GM23248 (cell line): ENCODE measurements at places on chromosomes 2 and 18. TPM values are rescaled to one million over a fixed set of nuclear protein-coding genes. Genes with fewer than 3 reads are reported as not detected.

DNA sequence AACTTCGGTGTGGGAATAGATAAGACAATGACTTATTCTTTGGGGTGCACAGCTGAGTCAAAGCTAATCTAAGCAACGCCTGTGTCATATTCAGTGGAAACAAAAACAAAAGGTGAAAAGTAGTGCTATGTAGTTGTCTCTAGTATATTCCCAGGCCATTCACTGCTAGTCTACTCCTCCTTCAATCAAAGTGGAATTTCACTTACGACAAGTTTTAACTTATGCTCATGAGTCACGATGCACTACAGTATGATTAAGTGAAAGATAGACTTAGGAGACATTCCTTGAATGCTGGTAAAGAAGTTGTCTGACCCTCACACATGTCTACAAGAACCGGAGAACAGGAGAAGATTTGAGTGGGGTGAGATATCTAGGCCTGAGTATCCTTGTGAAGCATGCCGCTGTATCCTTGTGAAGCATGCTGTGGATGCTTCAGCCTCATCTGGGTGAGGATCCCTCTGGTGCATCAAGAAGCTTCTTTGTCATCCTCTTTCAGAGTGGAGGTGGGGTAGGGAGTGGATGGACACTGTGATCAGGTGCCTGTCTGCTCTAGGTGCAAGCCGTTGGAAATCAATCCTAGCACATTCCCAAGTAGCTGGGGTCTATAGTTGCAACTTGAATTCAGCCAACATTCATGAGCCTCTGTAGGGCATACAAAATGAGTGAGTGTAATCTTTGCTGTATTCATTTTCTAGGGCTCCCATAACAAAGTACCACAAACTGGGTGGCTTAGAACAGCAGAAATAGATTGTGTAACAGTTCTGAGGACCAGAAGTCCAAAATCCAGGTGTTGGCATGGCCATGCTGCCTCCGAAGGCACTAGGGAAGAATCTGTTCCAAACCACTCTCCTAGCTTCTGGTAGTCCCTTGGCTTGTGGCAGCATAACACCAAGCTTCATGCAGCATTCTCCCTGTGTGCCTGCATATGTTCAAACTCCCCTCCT, 173.5 kb upstream of the FN1 start:
- no peak overlapping the region for H3K4me3 ChIP-seq
- no peaks in the 10 kb centered on the region for H3K27me3 ChIP-seq
- H3K4me1 ChIP-seq = peaks cover 40% of the 10 kb centered on the region
- peak overlapping the region; percentile 33 for H3K27ac ChIP-seq
- H3K36me3 ChIP-seq = no peaks in the 10 kb centered on the region

Gene TRABD2A
- 5.0 and 5.7 TPM in 2 replicates for total RNA-seq

- H3K36me3 ChIP-seq = no peaks in the 10 kb centered on the region
- DNase-seq = no peak
- no peaks in the 10 kb centered on the region for H3K4me1 ChIP-seq
- no peak overlapping the region for H3K27ac ChIP-seq
- no peak overlapping the region for H3K4me3 ChIP-seq
- no peaks in the 10 kb centered on the region; the same call in 1 of the 2 replicates for H3K27me3 ChIP-seq
Measured at GRCh38 chr2:31000970-31001369, 137.3 kb downstream of the GALNT14 start.

Gene SLC11A1
- total RNA-seq = not detected in 2 replicates

DNA sequence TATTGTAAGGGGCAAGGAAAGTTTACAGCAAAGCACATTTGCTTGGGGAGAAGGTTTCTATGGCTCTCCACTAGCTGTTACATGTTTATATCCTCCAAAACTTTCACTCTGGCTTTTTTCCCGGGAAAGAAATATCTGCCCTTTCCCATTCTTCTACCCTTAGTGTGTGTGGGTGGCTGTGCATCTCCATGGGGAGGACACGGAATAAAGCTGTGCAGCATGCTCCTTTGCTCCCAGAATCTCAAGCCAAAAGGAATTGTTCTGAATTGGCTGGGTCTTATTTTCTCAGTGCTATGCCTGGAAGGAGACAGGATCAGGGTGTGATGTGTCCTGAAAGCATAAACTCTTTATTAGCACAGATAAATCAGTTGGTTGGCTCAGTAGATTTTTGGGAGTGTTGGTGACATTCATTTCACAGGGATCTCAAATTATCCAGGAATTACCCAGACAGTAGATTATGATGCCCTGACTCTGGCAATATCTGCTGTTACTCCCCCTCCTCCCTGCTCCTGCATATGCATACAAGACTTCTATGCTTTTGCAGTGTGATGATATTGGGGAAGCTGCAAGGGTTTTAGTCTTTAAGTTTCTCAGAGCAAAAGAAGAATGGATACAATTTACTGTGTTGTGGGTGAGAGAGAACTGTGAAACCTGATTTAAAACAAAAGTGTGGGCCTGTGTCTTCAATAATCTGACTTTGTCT, 63.1 kb downstream of the PARD3B start:
- DNase-seq = peak; percentile 69
- peak overlapping the region; percentile 19 for H3K27ac ChIP-seq
- peaks cover 19% of the 10 kb centered on the region for H3K4me1 ChIP-seq
- no peaks in the 10 kb centered on the region for H3K36me3 ChIP-seq

DNA sequence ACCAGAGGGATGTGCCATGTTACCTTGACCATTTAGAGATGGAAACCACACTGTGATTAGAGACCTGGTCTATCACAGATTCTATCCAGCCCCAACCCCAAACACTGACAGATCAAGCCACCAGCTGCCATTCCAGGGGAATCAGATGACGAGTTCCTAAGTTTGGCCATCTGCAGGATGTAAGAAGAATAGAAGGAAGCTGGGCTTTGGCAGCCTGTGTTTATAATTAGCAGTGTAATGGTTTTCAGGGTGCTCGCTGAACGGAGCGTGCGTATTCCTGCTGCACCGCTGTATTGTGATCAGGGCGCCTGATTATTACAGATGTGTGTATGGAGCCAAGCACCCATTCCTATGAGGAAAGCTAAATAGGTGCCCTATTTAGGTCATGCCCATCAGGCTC, 138.1 kb downstream of the LRRC30 start:
- H3K27me3 ChIP-seq = no peaks in the 10 kb centered on the region
- no peaks in the 10 kb centered on the region for H3K36me3 ChIP-seq
- H3K4me3 ChIP-seq = no peak overlapping the region
- DNase-seq = no peak
- H3K4me1 ChIP-seq = no peaks in the 10 kb centered on the region

Gene GLB1L
- total RNA-seq = 13.4 and 13.5 TPM in 2 replicates

DNA sequence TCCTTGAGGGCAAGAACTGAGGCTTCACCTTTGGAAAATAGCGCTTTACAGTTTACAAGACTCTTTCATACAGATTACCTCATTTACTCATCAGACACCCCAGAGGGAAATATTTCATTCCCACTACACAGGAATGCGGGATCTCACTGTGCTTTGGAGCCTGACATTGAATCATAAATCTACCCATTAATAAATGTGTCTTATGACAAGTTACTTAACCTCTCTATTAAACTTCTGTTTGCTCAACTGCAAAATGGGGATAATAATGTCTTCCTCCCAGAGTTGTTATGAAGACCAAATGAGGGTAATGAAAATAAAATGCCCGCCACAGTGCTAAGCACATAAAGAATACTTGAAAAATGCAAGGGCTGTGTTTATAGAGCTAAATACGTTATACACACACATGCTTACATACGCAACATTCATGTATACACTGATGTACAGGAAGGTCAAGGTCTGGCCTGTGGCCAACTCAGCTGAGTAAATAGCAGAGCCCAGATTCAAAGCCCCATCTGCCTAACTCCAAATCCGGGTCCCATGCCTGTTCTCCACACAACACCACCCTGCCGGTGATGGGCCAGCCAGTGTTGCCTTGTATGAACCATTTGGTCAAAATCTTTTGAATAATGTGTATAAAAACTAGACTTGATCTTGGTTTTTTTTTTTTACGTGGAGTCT, 77.8 kb upstream of the STPG4 start:
- DNase-seq = no peak
- no peak overlapping the region for H3K27ac ChIP-seq
- H3K4me3 ChIP-seq = no peak overlapping the region
- H3K27me3 ChIP-seq = no peaks in the 10 kb centered on the region

DNA sequence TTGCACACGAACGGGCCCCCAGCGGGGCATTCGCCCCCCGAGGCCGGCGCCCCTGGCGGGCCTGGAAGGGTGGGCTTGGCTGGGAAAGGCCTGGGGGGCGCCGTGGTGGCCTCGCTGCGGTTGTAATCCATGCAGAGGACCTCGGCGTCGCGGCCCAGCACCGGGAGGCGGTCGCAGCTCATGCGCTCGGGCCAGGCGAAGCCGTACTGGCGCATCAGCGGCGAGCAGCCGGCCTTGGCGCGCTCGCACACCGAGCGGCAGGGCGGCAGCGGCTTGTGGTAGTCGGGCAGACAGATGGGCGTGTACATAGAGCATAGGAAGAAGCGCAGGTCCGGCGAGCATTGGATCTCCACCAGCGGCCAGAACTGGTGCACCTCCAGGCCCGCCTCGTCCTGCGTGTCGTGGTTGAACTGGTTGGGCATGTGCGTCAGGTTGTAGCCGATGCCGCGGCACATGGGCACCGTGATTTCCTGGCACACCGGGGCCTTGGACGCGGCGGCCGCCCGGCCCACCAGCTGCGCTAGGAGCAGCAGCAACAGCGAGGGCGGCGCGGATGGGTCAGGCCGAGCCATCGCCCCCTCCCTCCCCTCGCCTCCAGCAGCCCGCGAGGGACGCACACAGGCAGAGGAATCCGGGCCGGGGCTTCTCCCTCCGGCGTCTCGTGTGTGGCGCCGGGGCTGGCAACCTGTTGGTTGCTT, 1.4 kb downstream of the FZD5 start:
- no peaks in the 10 kb centered on the region for H3K36me3 ChIP-seq
- no peaks in the 10 kb centered on the region for H3K4me1 ChIP-seq
- peak overlapping the region; percentile 69 for H3K4me3 ChIP-seq
- no peak overlapping the region for H3K27ac ChIP-seq

DNA sequence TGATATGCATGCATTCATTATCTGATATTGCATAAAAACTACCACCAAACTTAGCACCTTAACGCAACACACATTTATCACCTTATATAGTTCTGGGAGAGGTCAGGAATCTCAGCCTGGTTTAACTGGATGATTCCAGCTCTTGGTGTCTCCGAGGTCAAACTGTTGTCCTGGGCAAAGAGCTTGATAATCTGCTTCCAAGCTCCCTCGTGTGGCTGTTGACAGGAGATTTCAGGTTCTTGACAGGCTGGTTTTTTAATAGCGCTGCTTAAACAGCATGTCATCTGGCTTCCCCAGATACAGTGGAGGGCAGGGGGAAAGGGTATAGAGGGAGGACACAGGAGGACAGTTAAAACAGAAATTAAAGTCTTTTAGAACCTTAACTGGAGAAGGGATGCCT, 785.0 kb downstream of the CNTNAP5 start:
- no peaks in the 10 kb centered on the region for H3K36me3 ChIP-seq
- no peaks in the 10 kb centered on the region for H3K27me3 ChIP-seq
- H3K4me3 ChIP-seq = no peak overlapping the region
- no peaks in the 10 kb centered on the region for H3K4me1 ChIP-seq
- no peak for DNase-seq

DNA sequence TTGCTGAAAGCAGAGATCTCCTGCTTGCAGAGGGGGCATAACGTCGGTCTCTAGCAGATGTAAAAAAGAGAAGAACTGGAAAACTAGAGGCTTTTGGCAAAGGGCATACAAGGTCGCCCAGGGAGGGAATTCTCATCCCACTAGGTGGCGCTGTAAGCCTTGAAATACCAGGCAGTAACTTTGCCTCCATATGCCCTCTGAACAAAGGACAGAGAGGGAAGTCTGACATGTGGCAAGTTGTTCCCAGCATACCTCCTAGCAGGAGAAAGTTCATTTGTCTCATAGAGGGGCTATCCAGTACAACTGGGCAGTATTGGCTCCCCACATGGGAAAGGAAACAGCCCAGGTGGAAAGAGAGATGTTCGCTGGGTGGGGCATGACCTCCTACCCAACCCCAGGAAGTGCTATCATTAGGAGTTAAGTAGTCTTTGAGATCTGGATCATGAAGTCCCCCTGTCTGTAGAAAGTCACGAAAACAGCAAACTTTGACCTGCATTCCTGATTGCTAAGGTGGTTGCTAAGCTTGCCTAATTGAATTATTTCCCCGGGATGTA, 39.9 kb downstream of the STK17B start:
- peaks cover 36% of the 10 kb centered on the region for H3K36me3 ChIP-seq
- DNase-seq = peak; percentile 45
- no peaks in the 10 kb centered on the region for H3K27me3 ChIP-seq
- no peak overlapping the region for H3K27ac ChIP-seq
- H3K4me1 ChIP-seq = no peaks in the 10 kb centered on the region

GRCh38 chr2:10080536-10081304, 509 bp upstream of the CYS1 start:
- no peak overlapping the region for H3K27ac ChIP-seq
- H3K36me3 ChIP-seq = no peaks in the 10 kb centered on the region
- H3K27me3 ChIP-seq = peaks cover 48% of the 10 kb centered on the region
- peaks cover 14% of the 10 kb centered on the region; the same call in 1 of the 2 replicates for H3K4me1 ChIP-seq

DNA sequence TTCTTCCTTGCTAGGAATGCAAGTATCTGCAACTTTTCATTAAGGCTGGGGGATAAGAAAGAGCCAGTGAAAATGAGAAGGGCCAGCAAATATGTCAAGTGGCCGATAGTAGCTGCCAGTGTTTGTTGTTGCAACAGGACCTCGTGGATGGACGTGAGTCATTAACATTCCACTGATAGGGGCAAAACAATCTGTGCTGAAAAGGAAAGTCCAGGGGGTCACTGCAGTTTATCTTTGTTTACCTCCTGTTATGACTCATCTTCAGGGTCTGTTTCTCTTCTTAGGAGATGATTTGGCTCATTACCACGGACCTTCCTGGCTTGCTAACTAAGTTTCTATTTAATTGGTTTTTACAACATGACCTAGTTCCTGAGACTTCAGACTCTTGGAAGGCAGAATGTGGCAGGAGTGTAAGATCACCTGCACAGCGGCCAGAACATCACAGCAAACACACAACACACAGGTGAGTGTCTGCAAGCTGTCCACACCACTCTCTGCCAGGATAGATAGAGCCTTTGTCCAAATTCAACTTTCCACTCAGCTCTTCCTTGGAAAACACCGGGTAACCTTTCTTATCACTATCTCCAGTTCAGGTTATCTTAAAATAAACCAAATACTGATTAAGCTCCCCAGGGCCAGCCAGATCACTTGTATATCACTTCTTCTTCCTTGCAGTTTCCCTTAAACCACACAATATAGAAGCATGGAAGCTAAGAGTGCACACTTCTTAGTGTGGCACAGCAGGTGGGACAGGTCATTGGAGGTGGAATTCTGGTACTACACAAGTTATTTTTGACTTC, 157.5 kb upstream of the LMAN1 start:
- peak; percentile 70 for DNase-seq
- H3K4me3 ChIP-seq = no peak overlapping the region
- peaks cover 16% of the 10 kb centered on the region; the same call in 1 of the 2 replicates for H3K4me1 ChIP-seq
- peaks cover 9% of the 10 kb centered on the region; the same call in 1 of the 2 replicates for H3K27me3 ChIP-seq

DNA sequence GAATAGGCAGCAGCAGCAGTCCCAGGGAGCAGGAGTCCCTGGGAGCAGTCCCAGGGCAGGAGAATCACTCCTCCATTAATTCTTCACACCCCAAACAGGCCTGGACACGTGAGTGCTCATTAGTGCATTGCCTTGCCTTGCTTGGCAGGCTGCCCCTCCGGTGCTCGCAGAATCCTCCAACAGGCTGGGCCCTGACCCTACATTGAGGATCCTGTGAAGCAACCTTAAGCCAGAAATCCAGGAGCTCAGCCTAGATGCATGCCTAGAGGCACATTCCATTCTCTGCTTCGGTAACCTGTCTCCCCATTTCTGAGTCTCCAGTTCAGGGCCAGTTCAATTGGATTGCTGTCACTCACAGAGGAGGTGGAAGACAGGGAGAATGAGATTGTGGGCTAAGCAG, 97.4 kb upstream of the LRATD1 start:
- H3K27me3 ChIP-seq = no peaks in the 10 kb centered on the region
- no peaks in the 10 kb centered on the region for H3K36me3 ChIP-seq
- no peak overlapping the region for H3K4me3 ChIP-seq
